ENCODE measurements at places on chromosomes 16 and 17. TPM values are rescaled to one million over a fixed set of nuclear protein-coding genes. Genes with fewer than 3 reads are reported as not detected.

GRCh38 chr16:80896776-80897175, 92.4 kb upstream of the CDYL2 start:
- no peaks in the 10 kb centered on the region for H3K27me3 ChIP-seq
- no peak overlapping the region for H3K4me3 ChIP-seq
- H3K4me1 ChIP-seq = no peaks in the 10 kb centered on the region
- no peak overlapping the region for H3K27ac ChIP-seq

DNA sequence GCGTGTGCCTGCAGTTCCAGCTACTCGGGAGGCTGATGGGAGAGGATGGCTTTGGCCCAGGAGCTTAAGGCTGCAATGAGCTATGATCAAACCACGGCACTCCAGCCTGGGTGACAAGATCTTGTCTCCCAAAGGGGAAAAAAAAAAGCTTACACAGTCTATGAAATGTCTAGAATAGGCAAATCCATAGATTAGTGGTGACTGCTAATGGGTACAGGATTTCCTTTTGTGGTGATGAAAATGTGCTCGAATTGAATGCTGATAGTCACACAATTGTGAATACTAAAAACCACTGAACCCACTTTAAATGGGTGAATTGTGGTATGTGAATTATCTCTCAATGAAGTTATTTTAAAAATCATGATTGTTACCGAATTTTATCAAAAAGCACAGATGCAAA, 14.9 kb downstream of the USP7 start:
- H3K36me3 ChIP-seq = no peaks in the 10 kb centered on the region
- H3K27ac ChIP-seq = 0 out of 2 replicates have a peak overlapping the region, but pooled peaks have one; percentile 82
- no peaks in the 10 kb centered on the region for H3K27me3 ChIP-seq
- H3K4me1 ChIP-seq = peaks cover 92% of the 10 kb centered on the region
- DNase-seq = no peak

The RAMP2 gene
- total RNA-seq = 13.1 TPM

DNA sequence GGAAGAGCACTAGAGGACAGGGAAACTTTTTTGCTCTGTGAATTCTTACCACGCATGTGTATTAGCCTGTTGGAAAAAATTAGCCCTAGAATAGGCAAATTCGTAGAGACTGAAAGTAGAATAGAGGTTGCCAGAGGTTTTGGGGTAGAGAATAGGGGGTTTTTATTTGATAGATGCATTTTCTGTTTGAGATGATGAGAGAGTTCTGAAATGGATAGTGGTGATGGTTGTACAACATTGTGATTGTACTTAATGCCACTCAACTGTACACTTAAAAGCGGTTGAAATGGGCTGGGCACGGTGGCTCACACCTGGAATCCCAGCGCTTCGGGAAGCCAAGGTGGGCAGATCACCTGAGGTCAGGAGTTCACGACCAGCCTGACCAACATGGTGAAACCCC, 8.0 kb upstream of the DOC2B start:
- no peaks in the 10 kb centered on the region for H3K36me3 ChIP-seq
- H3K27ac ChIP-seq = no peak overlapping the region
- no peak for DNase-seq
- H3K27me3 ChIP-seq = peaks cover 4% of the 10 kb centered on the region
- no peak overlapping the region for H3K4me3 ChIP-seq

The AURKB gene
- 180 TPM for total RNA-seq

The CLDN6 gene
- 746 TPM for total RNA-seq
